ENCODE measurements at places on chromosomes 2 and 18.

- DNase-seq: no peak
Measured at GRCh38 chr18:36212301-36213171, 25.2 kb downstream of the MOCOS start.

GRCh38 chr2:204039298-204039838 lies 102.8 kb downstream of the ICOS start:
- no peak for DNase-seq

DNA sequence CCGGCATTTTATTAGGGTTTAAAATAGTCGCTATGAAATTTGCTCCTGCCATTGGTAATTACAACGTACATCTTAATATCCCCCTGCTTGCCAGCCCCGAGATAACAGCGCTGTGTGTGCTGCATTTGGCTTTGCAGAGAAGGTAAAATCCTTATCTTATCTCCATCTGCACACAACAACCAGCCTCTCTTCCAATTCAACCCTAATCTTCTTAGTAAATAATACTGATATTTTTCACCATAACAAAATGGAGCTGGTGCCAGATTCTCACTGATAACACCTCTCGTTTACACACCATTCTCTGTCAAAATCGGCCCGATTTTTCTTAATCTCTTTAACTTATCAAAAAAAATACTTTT lies 61.4 kb upstream of the SIX3 start:
- DNase-seq: no peak

- no peak for DNase-seq
Measured at GRCh38 chr2:15634846-15635490, 43.3 kb downstream of the DDX1 start.

DNA sequence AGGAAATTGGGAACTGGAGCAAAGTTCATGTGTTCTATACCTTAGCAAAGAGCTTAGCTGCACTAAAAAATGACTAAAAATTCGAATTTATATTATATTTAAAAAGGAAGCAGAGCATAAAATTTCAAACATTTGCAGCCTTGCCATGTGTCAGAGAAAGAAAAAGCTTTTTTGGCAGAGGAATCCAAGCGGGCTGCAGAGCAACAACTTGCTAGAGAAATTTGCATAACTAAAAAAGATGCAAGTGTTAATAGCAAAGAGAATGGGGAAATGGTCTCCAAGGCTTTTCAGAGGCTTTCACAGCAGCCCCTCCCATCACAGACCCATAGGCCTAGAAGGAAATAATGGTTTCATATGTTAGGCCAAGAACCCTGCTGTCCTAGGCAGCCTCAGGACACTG lies 1315.9 kb downstream of the DSC3 start:
- DNase-seq: no peak

DNA sequence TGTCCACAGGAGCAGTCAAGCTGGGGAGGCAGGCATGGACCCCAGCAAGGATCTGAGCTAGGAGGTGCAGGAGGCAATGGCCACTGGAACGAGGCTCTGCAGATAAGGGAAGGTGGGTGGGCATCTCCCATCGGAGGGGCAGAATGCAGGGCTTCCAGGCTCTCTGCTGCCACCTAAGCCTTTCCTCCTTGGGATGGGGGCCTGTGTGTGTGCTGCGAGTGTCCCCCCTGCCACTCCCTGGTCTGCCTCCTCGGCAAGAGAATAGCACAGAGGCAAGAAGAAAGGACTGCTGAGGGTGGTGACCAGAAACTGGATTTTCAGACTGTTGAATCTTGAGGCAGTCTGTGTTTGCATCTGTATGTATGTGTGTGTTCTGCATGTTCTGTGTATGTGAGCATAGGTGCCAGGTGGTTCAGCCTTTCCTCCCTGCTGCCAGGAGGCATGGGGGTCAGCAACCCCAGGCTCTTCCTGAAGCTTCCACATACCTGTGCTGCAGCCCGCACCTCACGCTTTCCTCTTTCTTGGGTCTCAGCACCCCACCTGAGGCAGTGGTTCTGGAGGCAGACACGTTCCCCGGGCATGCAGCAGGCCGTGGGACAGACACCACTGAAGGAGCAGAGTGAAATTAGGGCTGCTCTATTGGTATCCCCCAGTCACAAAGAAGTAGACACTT lies 86.7 kb downstream of the EPAS1 start:
- DNase-seq: no peak

- DNase-seq: no peak
Measured at GRCh38 chr18:41378598-41378997, 576.4 kb upstream of the PIK3C3 start.

- DNase-seq: no peak
Measured at GRCh38 chr2:185433824-185434223, 304.8 kb upstream of the FSIP2 start.

DNA sequence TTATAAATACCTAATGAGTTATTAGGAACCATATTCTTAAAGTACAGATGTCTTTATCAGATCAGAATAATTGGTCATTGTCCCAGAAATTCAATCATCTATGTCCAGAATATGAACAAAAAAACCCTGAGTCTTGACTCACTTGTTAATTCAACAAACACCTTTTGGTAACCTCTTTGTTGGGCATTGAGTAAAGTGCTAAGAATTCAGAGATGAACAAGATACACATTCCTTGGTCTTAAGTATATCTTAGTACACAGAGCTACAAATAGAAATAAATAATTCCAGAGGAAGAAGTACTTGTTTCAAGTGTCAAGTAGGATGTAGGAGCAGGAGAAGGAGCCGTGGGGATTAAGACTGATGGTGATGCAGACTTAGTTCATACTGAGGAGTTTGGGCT lies 798.1 kb downstream of the CPS1 start:
- DNase-seq: no peak

GRCh38 chr2:74959106-74959751 lies 786 bp downstream of the POLE4 start:
- no peak for DNase-seq

DNA sequence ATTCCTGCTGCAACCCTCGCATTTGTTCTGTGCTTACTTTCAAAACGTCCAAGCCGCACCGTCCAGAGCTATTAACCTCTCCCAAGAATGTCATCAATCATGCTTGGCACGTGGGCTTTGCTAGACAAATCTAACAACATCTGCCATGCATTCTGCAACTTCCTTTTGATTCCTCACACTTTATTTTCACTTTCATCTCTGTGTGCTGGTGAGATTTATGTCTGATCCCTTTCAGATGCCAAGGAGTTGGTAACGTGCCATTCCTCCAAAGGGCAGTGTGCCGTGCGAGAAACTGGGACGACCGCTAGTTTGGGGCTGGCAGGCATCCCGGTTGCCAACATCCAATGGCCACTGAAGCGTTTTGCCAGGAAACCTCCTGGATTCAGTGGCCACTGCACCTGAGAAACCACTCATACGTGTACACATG lies 230.0 kb upstream of the PARD3B start:
- no peak for DNase-seq

DNA sequence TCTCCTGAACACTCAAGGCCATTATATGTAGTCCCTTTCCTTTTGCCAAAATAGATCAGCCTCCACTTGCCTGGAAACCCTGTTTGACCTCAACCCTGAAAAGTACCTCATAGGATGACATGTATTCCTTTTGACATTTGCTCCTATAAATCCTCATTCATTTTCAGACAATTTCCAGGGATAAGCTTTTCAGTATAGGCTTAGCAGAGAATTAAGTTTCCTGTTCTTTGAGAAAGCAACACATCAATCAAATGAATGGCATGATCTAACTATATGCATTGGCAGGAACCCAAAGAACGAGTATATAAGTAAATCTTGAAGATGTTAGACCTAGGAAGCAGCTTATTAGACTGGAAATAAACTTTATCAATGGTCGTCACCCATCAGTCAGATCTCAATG lies 483.0 kb downstream of the CCDC85A start:
- no peak for DNase-seq

- DNase-seq: peak; percentile 44
Measured at GRCh38 chr18:13568443-13569392, 157.6 kb downstream of the FAM210A start.

- no peak for DNase-seq
Measured at GRCh38 chr2:3139906-3140305, 237.7 kb downstream of the EIPR1 start.

DNA sequence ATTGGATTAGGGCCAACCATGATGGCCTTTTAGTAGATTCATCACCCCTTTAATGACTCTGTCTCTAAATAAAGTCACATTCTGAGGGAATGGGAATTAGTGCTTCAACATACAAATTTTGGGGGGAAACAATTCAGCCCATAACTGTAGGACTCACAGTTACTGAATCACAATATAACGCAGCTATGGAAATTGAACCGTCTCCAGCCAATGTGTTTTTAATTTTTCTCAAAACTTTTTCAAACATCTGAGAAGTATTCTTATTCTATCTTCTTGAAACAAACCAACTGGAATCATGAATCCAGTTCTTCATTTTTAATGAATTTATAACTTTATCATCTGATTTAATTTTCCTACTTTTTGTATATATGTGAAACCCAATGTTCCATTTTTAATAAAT lies 373.1 kb upstream of the SYT4 start:
- DNase-seq: no peak

GRCh38 chr2:168032091-168032490 lies 215.3 kb downstream of the STK39 start:
- no peak for DNase-seq

DNA sequence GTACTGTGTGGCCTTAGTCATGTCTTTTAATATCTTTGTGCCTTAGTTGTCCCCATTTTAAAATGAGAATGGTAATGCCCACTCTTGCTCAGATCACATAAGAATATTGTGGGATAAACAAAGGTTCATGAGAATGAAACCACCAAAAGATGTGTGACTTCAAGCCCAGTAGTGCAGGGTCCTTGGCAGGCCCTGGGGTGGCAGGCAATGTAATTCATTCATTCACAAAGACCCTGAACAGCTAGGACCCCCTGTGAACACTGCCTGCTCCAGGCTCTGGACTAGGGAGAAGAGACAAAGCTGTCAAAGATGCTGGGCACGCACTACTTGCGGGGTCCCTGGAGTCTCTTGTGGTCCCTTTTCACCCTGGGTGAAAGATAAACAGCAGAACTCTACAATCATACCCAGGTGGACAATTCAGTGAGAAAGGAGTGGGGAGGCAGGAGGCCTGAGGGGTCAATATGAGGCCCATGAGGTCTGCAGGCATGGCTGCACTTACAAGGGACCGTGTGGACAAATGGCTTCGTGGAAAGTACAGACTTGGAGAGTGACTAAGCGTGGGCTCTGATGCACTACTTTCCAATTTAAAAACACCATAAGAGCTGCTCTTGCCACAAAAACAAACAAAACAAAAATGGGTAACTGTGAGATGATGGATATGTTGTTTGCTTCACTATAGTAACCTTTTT lies 136.1 kb downstream of the SMAD7 start:
- no peak for DNase-seq

- DNase-seq: peak; percentile 59
Measured at GRCh38 chr2:240567872-240568677, at the start of gene RNPEPL1. Gene RNPEPL1, plus strand, starts transcription at chr2:240568484. Its CDS starts 103 bp downstream, at chr2:240568587.

GRCh38 chr2:209602259-209602658 lies 169.4 kb upstream of the UNC80 start:
- no peak for DNase-seq

GRCh38 chr2:99675130-99675661 lies 185.4 kb upstream of the REV1 start:
- no peak for DNase-seq

- no peak for DNase-seq
Measured at GRCh38 chr2:62334440-62335058, 138.6 kb downstream of the B3GNT2 start.

- DNase-seq: no peak
Measured at GRCh38 chr2:10880586-10881321, 31.0 kb upstream of the KCNF1 start.

GRCh38 chr2:143071185-143071876 lies 57.9 kb upstream of the ARHGAP15 start:
- DNase-seq: no peak

DNA sequence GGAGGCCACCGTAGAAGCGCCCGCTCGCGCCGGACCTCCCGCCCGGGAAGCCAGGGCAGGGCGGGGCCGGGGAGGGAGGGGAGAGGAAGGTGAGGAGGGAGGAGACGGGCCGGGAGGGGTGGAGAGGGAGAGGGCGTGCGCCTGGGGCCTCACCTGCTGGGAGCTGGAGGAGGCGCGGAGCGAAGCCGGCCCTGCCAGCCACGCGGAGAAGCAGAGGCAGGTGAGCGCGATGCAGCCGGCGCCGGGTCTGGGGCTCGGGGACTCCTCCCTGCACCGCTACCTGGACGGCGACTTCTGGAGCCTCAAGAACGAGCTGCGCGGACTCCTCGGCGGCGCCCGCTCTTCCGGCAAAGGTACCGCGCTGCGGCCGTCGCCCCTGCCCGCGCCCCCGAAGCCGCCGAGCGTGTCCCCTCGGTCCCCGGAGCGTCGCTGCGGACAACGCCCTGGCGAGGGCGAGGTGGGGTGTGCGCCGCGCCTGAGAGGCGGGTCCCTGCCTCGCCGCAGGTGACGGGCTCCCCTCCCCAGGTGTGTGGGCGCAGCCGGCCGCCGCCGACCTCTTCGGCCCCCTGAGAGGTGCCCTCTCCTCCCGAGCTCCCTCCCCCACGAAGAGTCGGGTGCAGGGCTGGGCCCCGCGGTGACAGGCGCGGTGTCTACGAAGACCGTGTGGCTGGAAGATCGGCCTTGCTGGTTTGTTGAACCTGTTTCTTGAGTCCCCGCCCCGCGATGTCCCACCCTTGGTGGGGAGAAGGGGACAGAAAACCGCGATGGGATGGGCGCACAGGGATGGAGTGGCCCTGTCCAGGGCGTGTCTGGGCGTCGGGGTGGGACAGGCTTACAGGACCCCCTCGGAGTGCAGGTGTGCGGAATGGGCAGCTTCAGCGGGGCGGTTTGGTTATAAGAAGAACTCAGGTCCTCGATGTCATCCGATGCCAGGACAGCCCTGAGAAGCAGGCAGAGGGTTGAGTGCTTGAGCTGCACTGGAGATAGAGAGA lies at the start of gene ACOXL:
Gene ACOXL, plus strand, starts transcription at position 152 of the 992 bp plus-strand sequence. CDS start 35,817 bp downstream, outside the sequence.
- no peak for DNase-seq

DNA sequence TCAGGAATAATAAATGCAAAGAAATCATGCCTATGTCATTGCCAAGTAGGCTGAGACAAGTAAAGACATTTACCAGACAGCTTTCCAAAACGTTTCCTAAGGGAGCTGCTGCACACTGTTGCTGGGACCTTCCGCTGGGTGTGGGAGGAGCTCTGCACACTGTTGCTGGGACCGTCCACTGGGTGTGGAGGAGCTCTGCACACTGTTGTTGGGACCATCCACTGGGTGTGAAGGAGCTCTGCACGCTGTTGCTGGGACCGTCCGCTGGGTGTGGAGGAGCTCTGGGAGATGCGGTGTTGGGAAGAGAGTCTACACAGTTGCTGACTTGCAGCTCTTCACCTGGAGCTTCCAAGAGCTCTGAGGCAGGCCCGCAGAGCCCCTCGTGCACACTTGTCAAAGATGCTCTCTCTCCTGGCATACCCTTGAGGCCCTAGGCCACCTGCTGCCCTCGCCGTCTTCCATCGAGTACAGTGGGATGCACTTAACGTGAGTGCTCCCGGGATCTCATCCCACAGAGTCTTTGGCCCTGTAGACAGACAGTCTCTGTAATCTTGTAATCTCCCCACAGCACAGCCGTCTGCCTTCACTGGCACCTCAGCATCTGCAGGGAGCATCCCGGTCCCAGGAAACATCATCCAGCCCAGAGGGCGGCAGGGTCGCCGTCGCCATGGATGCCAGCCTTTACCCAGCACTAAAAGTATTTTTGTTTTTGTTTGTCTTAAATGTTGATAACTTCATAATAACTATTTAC lies 51.4 kb downstream of the TRAPPC12 start:
- no peak for DNase-seq
